ENCODE measurements at places on chromosomes 6 and 20.

DNA sequence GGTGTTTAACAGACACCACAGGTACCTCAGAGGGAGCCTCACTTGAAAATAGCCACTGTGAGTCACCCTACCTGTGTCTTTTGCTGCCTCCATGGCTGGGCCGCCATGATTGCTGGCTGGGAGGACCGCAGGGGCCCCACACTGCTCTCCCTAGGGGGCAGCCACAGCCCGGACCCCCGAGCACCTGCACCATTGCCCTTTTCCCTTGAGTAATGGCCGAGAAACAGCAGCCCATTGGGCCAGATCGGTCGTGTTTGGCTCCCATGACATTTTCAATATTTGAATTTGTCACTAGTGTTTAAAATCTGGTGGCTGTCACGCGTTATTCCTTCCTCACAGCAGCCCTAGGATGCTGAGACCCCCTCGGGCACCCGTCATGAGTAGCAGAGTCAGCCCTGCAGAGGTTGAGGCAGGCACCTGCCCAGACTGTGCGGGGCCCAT, 6.7 kb downstream of the ZBP1 start:
- no peak for DNase-seq

DNA sequence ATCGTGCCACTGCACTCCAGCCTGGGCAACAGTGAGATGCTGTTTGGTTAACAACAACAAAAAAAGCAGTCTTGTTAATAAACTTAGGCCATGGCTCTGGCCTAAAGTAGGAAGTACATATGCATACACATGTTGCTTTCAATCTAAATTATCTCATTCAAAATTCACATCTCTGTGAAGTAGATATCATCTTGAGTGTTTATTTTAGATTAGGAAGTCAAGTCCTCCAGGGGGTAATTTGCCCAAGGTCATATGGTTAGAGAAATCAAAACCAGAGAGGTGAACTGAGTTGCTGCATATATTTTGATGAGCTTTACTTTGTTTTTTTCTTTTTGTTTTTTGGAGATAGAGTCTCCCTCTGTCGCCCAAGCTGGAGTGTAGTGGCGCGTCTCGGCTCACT, 52.8 kb downstream of the B4GALT5 start:
- DNase-seq = no peak

DNA sequence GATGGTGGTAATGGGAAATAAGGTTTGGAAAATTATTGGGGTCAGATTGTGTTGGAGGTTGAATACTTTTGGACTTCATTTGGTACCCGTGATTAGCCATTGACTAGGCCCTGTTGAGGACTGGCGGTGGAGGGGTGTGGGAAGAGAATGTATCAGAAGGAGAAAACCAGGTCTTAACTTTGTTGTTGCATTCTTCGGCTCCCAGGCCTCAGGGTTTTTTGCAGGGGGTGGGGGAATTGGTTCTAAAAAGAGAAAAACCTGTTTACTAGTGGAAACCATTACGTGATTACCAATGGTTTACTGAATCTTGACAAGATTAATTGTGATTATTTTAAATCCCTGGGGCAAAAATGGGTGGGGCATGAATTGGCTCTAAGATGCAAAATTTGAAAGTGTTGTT, 85.1 kb downstream of the PHF20 start:
- no peak for DNase-seq

- no peak for DNase-seq
Measured at GRCh38 chr6:96013531-96013930, 2.2 kb upstream of the FUT9 start.

DNA sequence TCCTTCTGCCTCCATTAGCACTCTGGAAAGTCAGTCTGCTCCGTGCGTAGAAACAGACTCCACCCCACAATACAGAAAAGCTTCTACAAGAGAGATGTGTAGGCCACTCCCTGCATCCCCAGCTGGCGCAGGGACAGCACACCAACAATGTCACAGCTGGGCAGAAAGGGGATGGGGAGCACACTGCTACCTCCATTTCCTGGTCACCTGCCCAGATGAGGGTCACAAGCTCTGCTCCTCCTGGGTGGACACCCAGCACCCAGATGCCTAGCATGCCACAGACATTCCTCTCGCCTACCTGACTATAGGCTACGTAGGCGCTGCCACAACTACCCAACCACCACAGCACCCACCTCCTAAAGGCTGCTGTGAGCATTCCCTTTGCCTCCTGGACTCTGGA, 12.2 kb downstream of the BEND3 start:
- no peak for DNase-seq

DNA sequence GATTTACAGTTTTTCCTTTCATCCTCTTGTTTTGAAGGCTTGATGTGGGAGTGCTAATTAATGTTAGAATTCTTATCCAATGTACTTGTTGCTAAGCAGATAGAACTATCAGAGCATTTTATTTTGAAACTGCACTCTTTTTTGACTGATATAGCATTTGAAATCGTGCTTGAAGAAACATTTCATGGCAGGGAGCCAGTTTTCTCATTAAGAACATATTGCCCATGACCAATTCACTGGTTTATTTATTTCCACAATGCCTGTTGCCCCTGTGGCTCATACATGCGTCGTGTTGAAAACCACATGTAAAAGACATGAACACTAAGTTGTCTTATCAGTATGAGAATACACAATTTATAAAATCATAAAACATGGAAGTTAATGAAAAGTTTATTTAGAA, 479.7 kb upstream of the FLRT3 start:
- DNase-seq = no peak

- no peak for DNase-seq
Measured at GRCh38 chr20:34875642-34876405, 588 bp upstream of the ACSS2 start.

DNA sequence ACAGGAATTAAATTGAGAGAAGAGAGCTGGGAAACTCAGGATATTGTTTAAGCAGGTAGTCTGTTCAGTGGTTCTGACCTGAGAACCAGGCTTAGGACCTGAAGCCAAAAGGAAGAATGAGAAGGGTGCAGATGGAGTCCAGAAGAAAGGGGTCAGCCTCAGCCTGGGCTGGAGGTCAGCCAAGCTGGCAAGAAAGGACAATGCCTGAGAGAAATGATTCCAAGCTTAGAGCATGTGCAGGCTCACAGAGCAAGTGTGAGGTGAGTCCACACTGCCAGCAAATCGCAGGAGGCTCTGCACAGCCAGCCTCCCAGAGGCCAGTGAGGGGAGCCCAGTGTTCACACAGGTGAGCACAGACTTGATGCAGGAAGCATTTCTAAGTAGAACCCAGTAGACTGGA, 47.3 kb downstream of the DAAM2 start:
- no peak for DNase-seq

- DNase-seq = no peak
Measured at GRCh38 chr20:2653556-2654383, 1.3 kb downstream of the NOP56 start.

GRCh38 chr6:4664117-4664626, 112.0 kb upstream of the CDYL start:
- DNase-seq = no peak

- DNase-seq = no peak
Measured at GRCh38 chr6:130975325-130975724, 87.7 kb downstream of the EPB41L2 start.

DNA sequence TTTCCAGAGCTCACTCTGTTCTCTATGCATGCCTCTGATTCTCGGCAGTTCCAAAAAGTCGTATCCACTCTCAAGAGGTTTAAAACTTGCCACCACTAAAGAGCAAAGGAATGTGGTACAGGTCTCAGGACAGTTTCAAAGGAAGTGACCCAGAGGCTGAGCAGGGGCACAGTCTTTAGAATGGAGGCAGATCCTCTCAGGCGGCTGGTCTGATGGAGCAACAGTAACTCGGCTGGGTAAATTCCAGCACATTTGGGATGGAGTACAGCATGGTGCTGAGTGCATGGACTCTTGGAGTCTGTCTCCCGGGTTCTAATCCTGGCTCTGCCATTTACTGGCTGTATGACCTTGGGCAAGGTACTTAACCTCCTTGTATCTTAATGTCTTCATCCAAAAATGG, 88.1 kb upstream of the BACH2 start:
- no peak for DNase-seq

- no peak for DNase-seq
Measured at GRCh38 chr6:127342296-127342945, 988 bp downstream of the ECHDC1 start.

GRCh38 chr20:49752201-49752903, 38.7 kb upstream of the B4GALT5 start:
- no peak for DNase-seq

DNA sequence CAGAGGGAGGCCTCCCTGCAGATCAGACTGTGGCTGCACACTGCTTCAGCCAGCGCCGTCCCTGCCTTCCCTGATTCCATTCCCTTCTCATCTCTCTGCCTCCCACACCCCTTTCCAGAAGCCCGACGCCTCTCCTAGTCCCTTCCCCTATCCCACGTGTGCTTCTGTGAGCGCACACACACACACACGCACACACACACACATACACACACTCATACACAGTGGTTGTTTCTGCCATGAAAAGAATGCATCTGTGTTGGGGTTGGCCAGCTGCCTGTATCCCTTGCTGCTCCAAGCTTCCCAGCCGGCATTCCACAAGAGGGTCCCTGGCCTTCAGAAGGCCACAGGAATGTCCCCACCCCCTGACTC, 51.7 kb downstream of the MOCS1 start:
- DNase-seq = no peak

DNA sequence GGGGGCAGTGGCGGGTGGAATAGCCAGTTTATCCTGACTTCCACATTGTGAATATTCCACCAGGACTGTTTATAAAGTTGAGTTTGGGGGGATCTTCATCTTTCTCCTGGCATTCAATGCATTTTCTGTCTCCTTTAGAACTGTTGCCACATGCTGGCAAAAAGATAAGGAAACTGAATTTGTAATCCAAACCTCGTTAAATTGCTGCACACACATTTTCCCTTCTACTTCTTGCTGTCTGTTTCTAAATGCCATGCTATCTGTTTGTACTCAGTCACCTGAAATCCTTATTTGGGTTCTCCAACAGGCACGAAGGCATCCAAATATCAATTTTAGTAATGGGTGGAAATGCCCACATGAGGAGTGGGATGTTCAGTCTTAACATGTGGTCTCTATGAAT, 180.2 kb upstream of the CCN2 start:
- no peak for DNase-seq

DNA sequence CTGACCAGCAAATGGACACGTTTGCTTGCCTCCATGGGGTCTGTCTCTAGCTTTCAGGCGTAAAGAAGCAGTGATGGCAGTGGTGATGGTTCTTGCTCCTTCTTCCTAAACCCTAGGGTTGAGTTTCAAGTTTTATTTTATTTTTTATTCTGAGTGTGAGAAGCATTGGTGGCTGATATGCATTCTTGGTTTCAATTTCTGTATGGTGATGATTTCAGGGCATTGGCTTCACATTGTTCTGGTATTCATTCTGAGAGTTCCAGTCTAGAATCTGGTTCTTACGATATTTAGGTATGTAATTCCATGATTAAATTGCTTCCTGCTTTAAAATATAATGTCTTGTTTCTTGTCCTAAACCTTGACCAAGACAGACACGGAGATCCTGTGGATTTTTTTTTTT, 444.5 kb upstream of the IMPG1 start:
- DNase-seq = no peak

GRCh38 chr6:134658596-134658995, 291.3 kb downstream of the ALDH8A1 start:
- DNase-seq = no peak

DNA sequence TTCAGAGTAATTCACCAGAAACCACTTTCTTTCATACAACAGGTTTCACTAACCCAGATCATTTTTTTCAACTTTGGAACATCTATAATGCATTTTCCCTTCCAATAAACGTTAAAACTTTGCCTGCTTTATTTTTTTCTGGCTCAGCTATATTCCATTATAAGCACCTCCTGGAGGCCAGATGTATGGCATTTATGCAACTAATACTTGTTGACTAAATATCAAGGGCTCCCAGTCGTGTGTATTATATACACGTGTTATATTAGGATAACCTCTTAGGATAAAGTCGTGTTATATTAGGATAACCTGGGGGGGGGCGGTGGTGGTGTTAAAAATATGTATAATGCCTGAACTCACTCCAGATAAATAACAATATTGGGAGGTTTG, 6.7 kb downstream of the OPN5 start:
- no peak for DNase-seq

DNA sequence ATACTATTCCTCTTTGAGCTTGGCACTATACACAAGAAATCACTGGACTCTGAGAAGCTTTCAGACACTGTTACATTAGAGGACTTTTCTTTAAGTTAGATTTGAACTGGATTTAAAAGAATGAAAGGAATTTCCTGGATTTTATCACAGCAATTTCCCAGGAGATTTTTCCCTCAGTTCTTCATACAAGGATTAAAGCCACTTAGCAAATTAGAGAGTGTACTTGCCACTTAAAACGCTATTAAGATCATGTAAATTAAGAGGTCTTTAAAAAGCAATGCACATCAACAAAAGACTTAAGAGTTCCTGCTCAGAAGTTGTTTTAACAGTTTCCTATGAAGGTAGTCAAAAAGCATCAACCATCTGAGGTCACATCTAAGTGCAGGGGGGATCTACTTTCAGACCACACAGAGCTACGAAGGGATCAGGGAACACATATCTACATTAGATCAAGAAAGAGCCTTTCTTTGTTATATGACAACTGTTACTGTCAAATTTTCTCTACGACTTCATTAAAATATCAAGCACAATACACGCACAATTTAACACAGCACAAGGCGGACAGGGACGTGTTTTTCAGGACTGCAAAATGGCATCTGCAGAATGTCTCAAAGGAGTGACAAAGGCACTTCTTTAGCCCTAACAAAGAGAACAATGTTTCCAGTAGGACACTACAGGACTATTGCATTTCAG, 65.8 kb downstream of the EPB41L2 start:
- no peak for DNase-seq

DNA sequence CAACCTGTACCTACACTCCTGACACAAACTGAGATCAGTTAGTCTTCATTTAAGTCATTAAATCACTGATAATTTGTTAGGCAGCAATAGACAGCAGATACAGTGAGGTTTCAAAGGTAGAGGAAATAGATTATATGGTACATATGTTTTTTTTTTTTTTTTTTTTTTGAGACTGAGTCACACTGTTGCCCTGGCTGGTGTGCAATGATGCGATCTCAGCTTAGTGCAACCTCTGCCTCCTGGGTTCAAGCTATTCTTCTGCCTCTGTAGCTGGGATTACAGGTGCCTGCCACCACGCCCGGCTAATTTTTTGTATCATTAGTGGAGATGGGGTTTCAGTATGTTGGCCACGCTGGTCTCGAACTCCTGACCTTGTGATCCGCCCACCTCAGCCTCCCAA, 38.2 kb upstream of the KIF13A start:
- DNase-seq = no peak

GRCh38 chr6:32216998-32217397, 6.9 kb downstream of the NOTCH4 start:
- no peak for DNase-seq

All from CD4-positive, alpha-beta T cell treated with Interleukin-6 at 100 ng/mL for 8 hours (primary cell).